Hypothalamus (tissue), 51 donors: ENCODE measurements at places on chromosomes 1 and 21.

DNA sequence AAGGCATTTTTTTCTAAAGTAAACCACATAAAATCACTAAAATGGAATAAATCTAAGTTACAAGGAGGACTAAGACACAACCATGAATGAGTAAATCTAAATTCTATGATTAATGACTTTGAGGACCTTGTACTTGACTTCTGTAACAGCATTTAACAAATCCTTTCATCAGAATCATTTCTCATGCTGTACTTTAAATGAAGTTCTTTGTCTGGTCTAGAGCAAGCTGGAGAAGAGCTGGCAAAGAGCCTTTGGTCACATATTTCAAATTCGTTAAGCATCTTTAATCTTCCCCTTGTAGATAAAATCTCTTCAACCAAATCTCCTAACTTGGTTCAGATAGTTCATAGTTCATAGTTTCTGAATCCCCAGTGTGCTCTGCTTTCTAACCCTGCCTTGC is 405.4 kb downstream of the PTPRC start:
- no peak for DNase-seq

- no peak for DNase-seq
Observed at GRCh38 chr1:227919906-227920305, 27.8 kb downstream of the WNT9A start.

- no peak for DNase-seq
Observed at GRCh38 chr1:93681101-93681988, at the start of gene BCAR3. Gene BCAR3, minus strand, starts transcription at chr1:93681837. Its CDS starts 6,907 bp downstream, at chr1:93674930.

GRCh38 chr1:203342192-203342940 is 8.6 kb downstream of the FMOD start:
- no peak for DNase-seq

GRCh38 chr1:90186506-90187322 is 191.8 kb downstream of the ZNF326 start:
- no peak for DNase-seq

DNA sequence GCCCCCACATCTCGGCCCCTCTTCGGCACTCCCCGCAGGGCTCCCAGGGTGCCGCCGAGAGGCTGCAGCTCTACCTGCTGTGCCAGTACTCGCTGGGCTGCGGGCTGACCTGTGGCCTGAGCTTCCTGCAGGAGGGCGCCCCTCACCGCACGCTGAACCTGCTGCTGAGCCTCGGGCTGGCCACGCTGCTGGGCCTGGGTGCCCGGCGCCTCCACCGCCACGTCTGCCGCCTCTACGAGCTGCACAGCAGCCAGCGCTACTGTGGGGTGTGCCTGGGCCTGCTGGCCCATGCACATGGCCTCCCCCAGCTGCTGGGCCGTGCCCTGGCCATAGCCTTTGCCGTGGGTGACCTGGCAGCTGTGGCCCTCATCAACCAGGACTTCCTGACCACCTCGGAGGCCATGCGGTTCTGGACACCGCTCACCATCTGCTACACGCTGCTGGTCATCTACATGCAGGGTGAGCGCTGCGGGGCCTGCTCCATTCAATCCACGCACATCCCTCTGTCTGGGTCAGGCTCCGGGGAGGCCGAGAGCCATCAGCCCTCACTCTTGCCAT is 1.9 kb downstream of the TMEM82 start:
- no peak for DNase-seq

- no peak for DNase-seq
Observed at GRCh38 chr1:227941509-227942020, 6.2 kb downstream of the WNT9A start.

DNA sequence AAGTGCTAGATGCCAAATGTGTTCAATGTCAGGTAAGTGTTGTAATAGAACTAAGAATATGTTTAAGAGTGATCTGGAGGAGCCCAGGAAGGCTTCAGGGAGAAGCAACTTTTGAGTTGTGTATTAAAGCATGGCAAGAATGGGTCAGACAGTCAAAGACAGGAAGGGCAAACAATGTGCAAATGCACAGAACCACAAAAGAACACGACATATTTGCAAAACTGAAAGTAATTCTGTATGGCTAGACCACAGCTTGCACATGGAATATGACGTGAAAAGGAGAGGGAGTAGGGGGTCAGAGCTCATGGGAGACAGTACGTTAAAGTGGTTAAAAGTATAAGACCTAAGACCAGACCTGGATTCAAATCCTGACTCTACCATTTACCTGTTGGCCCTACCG is 7.1 kb upstream of the SORT1 start:
- DNase-seq: no peak

DNA sequence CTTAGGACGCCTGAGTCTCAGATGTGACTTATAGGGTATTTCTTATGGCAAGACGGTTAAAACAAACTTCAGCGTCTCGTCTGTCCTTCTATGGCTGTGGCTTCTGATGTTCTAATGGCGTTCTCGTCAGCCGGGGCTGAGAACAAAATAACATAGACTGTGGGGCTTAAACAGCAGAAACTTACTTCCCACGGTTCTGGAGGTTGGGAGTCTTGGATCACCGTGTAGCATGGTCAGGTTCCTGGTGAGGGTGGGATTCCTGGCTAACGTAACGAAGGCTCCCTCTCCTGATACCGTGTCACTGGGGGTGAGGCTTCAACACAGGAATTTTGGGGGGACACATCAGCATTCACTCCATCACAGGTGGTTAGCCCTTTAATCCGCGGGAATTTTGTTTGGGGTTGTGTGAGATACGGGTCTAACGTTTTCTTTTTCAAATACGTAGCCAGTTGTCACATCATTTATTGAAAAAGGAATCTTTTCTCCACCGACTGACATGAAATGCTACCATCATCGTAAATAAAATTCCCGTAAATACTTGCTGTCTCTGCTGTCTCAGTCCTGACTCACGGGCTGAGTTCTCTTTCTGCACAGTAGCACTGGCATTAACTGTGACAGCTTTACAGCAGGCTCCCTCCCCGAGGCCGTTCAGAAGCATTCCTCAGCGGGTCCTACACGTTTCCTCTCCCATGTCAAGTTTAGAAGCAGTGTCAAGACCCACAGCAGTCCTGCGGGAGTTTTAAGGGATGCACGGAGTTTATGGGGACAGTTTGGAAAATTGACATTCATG is 8.1 kb upstream of the POFUT2 start:
- no peak for DNase-seq

DNA sequence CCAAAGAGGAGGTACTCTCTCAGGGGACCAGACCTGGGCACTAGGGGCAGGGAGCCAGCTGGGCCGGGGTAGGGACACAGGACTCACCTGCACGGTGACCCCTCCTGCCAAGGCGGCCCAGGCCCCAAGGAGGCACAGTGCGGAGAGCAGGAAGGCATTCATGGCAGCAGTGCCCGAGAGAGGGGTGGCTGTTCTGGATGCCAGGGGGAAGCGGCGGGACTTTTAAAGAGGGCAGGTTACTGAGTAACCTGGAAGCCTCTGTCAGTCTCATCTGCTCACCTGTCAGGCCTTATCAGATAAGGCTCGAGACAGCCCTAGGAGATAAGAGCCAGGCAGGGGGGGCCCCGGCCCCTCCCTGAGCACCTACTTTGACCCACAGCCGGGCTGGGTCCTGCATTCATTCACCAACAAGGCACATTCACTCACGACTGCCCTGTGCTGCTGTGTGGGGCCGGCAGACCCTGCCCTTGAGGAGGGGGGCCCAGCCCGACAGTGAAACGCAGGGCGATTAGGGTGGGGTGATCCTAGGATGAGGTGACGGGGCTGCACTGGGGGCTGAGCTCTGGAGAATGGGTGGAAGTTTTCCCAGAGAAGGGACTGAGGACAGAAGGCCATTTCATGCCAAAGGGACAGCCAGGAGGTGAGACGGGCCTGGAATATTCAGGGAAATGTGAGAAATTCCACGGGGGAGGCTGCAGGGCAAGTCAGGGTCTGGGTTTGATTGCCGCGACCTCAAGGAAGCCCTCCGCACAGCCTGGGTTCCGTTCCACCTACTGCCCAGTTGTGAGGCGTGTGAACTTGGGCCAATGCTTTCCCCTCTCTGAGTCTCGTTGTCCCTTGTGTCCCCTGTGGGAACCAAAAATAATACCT is at the start of gene GUCA2A:
Gene GUCA2A (minus strand): TSS at position 195 of the 870 bp plus-strand sequence. CDS start 33 bp downstream, at position 162.
- DNase-seq: no peak

- no peak for DNase-seq
Observed at GRCh38 chr1:33099290-33100118, 18.6 kb downstream of the AZIN2 start.

- DNase-seq: no peak
Observed at GRCh38 chr1:106646261-106646784, 410.2 kb upstream of the PRMT6 start.

DNA sequence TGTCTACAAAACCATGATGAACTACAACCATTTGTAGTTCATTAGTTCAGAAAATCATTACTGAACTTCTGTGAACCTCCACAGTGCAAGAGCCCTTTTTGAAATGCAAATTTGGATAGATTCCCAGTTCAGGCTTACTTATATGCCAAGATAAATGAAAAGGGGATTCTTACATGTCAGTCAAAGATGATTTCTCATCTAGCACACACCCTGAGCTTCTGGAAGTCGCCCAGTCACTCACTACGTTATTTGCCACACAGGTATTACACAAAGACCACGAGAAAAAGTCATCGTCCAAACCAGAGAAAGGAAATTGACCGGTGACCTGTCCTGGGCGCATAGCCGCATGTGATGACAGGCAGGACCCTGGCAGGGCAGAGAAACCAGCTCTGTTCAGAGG is 41.8 kb downstream of the ETS2 start:
- no peak for DNase-seq

DNA sequence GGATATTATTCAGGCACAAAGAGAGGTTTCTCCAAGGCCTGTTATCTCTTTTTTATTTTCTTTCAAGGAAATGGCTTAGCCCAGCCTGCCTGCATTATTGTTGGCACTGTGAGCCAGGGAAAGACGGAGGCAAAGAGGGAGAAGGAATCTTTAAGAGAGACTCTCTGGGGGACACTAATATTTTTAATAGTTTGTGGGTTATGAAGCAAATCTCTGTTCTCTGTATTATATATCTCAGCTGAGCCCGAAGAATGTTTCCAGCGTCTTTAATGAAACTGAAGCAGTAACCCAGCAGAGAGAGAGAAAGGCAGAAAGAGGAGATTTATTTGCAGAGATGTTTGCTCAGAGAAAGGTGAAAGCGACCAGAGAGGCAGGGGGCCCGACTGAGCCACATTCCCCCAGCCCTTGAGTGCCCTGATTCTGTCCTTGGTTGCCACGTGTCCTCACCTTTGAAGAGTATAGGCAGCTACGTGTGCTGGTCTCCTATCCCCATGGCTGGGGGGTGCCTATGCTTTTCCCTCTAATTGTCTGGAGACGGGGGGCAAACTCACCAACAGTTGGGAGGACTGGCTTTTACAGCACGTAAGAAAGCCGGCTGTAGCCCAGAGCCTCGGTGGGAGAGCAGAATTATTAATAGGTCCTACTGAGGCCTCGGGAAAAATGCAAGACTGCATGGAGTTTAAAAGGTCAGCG is 166.4 kb downstream of the TRABD2B start:
- no peak for DNase-seq

DNA sequence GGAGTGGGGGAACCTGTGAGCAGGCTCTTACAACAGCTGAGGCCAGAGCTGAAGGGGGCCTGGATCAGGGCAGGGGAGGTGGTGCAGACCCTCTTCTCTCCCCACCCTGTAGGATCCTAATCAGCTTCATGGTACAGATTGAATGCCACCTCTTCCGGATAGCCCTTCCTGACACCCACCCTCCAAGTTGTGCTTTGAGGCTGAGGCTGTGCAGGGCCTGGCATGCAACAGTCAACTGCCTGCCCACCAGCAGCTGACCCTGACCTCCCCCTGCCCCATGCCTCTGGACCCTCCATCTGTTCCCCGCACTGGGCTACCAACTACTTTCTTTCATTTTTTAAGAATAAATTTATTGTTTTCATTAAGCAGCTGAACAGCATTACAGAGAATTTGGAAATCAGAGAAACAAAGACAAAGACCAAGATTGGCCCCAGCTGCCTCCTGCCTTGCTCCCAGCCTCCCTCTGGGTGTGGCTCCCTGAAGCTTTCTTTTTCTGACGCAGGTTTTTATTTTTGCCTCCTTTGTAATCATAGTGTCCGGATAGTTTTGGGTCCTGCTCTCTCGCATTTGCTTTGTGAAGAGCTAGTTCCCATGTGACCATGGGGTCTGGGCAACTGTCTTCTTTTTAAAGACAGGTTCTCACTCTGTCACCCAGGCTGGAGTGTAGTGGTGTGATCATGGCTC is 12.8 kb downstream of the ZNF362 start:
- DNase-seq: no peak

- DNase-seq: no peak
Observed at GRCh38 chr1:12075195-12076114, 12.4 kb downstream of the TNFRSF8 start.

GRCh38 chr1:21238141-21238800 is 52.0 kb downstream of the ECE1 start:
- no peak for DNase-seq

GRCh38 chr1:12012560-12013316 is 6.6 kb upstream of the MIIP start:
- no peak for DNase-seq

- no peak for DNase-seq
Observed at GRCh38 chr1:12078938-12079861, 16.1 kb downstream of the TNFRSF8 start.

DNA sequence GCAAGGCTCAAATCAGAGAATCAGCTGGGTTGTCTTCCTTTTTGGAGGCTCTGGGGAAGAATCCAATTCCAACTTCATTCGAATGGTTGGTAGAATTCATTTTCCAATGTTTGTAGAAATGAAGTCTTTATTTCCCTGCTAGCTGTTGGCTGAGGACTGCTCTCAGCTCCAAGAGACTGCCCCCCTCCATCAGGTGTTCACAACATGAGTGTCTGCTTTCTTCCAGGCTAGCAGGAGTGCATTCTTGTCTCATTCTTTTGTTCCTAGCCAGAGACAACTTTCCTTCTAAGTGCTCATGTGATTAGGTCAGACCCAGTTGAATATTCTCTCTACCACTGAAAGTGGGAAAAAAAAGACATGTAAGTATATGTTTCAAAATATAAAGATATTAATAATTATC is 95.2 kb downstream of the HLX start:
- DNase-seq: no peak

GRCh38 chr1:36900128-36900527 is 134.2 kb downstream of the GRIK3 start:
- no peak for DNase-seq
